ENCODE measurements at places on chromosomes 16 and 17. TPM values are rescaled to one million over a fixed set of nuclear protein-coding genes. Genes with fewer than 3 reads are reported as not detected.

- peak; percentile 70 for ATAC-seq
These were observed 6.7 kb upstream of the SLC25A39 start for GRCh38 chr17:44331249-44331760.

GRCh38 chr16:65002265-65002664 is 119.6 kb downstream of the CDH11 start:
- no peak for ATAC-seq

DNA sequence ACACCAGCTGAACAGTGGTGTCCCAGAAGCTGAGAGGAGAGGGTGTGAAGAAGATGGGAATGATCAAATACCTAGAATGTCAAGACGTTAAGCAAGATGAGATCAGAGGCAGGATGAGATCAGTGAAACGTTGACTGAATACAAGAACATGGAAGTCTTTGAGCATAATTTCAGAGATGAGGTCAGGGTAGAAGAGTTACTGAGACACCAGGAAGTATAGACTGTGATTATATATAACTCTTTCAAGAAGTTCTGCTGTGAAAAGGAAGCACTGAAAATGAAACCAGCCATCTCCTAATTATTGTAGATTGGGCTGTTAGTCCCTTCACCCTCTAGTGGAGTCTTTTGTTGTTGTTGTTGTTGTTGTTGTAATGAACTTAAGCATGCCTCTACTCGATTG is 9.1 kb downstream of the SHCBP1 start:
- peak; percentile 52 for ATAC-seq

DNA sequence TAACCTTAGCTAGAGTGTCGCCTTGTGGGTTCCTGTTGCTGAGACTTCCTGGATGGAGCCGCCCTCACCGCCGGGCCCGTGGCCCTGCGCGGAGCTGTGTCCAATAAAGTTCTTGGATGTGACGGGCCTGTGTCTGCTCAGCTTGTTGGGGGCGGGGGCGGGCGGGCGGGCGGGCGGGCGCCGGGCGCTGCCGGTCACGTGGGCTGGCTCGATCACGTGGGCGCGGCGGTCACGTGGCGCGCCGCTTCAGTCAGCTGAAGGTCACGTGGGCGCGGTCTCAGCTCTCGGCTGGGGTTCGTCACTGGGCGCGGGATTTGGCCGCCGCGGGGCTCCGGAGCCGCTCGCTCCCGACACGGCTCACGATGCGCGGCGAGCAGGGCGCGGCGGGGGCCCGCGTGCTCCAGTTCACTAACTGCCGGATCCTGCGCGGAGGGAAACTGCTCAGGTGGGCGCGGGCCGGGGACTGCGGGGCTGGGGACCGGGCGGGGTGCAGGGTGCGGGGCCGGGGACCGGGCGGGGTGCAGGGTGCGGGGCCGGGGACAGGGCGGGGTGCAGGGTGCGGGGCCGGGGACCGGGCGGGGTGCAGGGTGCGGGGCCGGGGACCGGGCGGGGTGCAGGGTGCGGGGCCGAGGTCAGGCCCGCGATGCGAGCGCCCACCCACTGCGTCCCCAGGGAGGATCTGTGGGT is at the start of gene AMDHD2:
Gene AMDHD2, plus strand, starts transcription at position 275 of the 687 bp plus-strand sequence. Its CDS starts 88 bp downstream, at position 363.
- peak; percentile 86 for ATAC-seq

DNA sequence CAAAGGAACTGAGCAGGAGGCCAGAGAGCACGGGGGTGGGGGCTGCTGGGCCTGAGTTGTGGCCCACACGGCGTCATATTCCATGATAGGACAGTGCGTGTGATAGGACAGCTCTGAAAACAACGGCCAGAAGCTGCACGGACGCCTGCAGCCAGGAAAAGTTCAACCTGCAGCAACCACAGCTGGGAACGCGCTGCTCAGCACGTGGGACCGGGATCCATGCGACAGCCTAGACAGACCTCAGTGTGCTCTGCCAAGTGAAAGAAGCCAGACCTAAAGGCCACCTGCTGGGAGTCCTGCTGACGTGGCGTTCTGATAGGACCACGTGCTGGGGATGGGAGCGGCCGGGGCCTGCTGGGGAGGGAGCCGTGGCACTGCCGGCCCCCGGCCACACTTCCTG is 21.6 kb downstream of the CTU2 start:
- ATAC-seq, result no peak

GRCh38 chr17:17886226-17886625 is 49.4 kb upstream of the SREBF1 start:
- no peak for ATAC-seq

- ATAC-seq, result no peak
These were observed 37.4 kb upstream of the ARHGAP17 start for GRCh38 chr16:25052530-25052929.

The MYCBPAP gene
- 2.1 TPM for total RNA-seq

DNA sequence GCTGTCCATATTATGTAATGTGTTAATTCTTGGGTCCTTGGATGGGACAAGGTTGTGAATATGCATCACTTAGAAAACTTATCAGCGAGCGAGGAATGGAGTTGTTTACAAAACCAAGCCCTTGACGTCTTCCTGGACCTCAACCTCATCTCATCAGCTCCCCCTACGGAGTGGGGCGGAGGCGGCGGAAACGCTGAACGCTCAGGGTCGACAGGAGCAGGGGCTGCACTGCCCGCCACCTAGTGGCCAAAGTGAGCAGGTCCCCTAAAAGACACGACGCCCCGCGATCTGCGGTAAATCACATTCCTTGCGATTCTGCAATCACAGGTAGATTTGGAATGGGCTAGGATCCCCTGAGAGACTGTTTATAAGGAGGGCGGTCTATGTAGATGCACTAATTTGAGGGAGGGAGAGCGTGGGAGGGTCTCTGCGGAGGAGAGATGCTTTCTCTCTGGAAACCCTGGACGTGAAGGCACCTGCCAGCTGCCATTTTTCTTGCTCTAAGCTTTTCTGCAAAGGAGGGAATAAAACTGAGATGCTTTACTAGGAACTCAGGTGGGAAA is 5.4 kb upstream of the ICAM2 start:
- ATAC-seq, result peak; percentile 60

The CDR2 gene
- total RNA-seq, result 26.3 TPM
